Stomach (tissue), 19 donors: ENCODE measurements at places on chromosomes 11 and 22. TPM values are rescaled to one million over a fixed set of nuclear protein-coding genes. Genes with fewer than 3 reads are reported as not detected.

DNA sequence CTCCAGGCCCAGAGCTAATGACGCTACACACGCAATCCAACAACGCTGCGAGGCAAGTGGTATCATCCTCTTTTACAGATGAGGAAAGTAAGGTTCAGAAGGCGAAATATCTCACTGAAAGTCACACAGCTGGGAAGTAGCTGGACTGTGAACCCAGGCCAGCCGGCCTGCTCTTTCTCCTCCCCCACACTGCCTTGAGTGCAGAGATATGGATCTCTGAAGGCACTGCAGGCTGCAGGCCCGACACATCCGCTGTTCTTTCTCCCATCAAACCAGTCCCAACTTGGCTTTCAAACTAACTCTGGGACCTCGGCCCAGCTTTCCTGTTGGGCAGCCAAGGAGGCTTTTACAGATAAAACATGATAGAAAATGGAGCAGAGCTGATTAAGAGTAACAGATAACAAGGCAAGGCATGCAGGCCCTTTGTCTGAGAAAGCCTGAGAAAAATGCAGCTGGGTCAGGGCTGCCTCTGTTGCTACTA, 64.0 kb upstream of the PTPRJ start:
- peak overlapping the region; percentile 63 for H3K27ac ChIP-seq
- no peaks in the 10 kb centered on the region for H3K27me3 ChIP-seq
- DNase-seq: peak; percentile 72
- H3K36me3 ChIP-seq: no peaks in the 10 kb centered on the region

DNA sequence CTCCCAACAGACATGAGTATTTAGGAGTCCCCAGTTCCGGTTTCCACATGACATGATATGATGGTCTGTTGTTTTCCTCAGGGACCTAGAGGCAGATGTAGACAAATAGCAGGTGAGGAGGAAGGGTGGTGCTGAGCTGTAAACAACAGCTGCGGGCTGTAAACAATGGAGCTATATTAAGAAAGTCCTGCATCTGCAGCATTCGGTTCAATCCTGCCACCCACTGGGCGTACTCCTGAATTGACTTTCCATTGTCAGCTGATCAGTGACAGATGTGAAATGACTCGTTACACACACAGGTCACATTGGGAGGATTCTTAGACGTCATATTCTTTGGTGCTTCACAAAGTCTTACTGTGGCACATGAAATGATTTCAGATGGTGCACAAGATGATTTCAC, 26.8 kb upstream of the RAG1 start:
- H3K36me3 ChIP-seq: no peaks in the 10 kb centered on the region
- no peak overlapping the region for H3K4me3 ChIP-seq
- H3K4me1 ChIP-seq: peaks cover 5% of the 10 kb centered on the region
- H3K27me3 ChIP-seq: no peaks in the 10 kb centered on the region

DNA sequence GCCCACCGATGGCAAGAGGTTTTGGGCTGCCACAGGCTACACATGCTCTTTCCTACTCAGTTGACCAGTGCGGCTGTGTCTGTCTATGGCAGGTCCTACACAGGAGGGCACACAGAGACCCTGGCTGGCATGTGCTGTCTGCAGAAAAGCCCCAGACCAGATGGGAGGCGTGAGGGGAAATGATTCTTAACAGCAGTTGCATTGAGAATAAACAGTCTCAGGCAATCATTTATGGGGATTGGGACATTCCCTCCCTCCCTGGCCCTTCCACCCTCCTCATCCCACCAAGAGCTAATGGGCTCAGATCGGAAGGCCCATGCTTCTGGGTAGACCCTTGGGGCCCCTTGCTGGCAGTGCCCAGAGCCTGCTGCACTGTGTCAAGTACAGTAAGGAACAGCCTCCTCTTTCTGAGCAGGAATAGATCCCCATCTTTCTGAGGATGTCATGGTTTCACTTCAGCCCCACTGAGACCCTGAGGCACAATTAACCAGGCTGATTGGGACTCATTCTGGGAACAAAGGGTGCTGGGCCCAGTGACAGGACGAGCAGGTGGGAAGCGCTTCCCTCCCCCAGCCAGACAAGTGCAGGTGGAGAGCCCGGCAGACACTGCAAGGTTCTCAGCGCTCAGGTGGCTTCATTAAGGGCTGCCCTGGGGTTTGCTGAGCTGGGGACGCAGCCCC, 28.3 kb downstream of the TSPAN18 start:
- no peak overlapping the region for H3K4me3 ChIP-seq
- no peaks in the 10 kb centered on the region for H3K36me3 ChIP-seq
- peak; percentile 74 for DNase-seq
- peaks cover 32% of the 10 kb centered on the region for H3K4me1 ChIP-seq
- H3K27ac ChIP-seq: peak overlapping the region; percentile 55
- H3K27me3 ChIP-seq: peaks cover 4% of the 10 kb centered on the region

GRCh38 chr22:30226192-30226832, 20.2 kb downstream of the LIF start:
- H3K4me3 ChIP-seq: no peak overlapping the region
- H3K36me3 ChIP-seq: no peaks in the 10 kb centered on the region
- H3K27me3 ChIP-seq: no peaks in the 10 kb centered on the region
- H3K27ac ChIP-seq: no peak overlapping the region

DNA sequence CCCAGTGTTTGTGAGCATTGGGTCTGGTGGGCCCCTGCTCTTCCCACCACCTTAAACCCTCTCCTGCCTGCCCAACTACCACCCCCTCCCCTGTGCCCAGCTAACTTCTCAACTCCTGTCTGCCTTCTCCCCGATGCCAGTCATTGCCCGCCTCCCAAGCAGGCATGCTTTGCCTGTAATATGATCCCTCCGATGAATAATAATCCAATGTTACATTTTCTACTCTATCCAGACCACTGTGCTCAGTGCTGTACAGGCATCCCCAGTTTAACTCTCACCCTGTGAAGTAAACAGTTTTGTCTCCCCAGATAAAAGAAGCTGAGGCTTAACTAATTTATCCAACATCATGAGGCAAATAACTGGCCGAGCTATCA, 35.5 kb upstream of the OLFML1 start:
- no peaks in the 10 kb centered on the region for H3K36me3 ChIP-seq
- H3K4me1 ChIP-seq: no peaks in the 10 kb centered on the region
- no peak overlapping the region for H3K27ac ChIP-seq
- no peak overlapping the region for H3K4me3 ChIP-seq
- H3K27me3 ChIP-seq: no peaks in the 10 kb centered on the region
- no peak for DNase-seq

GRCh38 chr11:64856382-64857227, 12.2 kb upstream of the CDC42BPG start:
- peaks cover 53% of the 10 kb centered on the region for H3K36me3 ChIP-seq
- H3K27ac ChIP-seq: peak overlapping the region; percentile 90
- no peaks in the 10 kb centered on the region for H3K27me3 ChIP-seq
- H3K4me1 ChIP-seq: peaks cover 77% of the 10 kb centered on the region
- peak; percentile 82 for DNase-seq

- H3K4me3 ChIP-seq: no peak overlapping the region
- no peaks in the 10 kb centered on the region for H3K27me3 ChIP-seq
- DNase-seq: no peak
- H3K27ac ChIP-seq: peak overlapping the region; percentile 41
- H3K4me1 ChIP-seq: peaks cover 33% of the 10 kb centered on the region
- H3K36me3 ChIP-seq: no peaks in the 10 kb centered on the region
Observed at GRCh38 chr11:46342239-46342638, 5.0 kb upstream of the DGKZ start.

CCDC88B gene
- total RNA-seq: 7.6 TPM

APOA4 gene
- not detected for total RNA-seq
